ENCODE measurements at places on chromosomes 4 and X.

GRCh38 chr4:43898836-43899235 lies 549.8 kb downstream of the KCTD8 start:
- DNase-seq, result no peak

GRCh38 chr4:69748173-69748572 lies 12.2 kb downstream of the SULT1B1 start:
- DNase-seq, result no peak

DNA sequence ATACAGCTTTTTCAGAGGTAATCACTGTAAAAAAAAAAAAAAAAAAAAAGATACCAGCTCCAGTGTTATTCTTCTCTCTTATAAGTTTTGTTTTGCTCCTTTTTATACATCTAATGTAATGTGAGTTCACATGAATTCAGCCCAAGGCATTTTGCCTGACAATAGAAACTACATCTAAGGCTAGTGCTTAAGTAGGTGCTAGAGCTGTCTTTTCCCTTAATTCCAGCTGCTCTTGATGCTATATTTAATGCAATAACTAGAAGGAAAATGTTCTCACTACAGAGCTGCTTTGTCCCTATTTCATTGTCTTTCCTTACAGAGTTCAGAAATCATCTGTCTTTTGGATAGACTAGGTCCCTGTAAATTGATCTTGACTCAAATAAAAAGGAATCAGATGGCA lies 150.1 kb downstream of the NAA11 start:
- no peak for DNase-seq

- no peak for DNase-seq
Observed at GRCh38 chrX:154068560-154068959, 29.0 kb downstream of the MECP2 start.

- DNase-seq, result no peak
Observed at GRCh38 chrX:85111347-85111746, 107.7 kb downstream of the APOOL start.

DNA sequence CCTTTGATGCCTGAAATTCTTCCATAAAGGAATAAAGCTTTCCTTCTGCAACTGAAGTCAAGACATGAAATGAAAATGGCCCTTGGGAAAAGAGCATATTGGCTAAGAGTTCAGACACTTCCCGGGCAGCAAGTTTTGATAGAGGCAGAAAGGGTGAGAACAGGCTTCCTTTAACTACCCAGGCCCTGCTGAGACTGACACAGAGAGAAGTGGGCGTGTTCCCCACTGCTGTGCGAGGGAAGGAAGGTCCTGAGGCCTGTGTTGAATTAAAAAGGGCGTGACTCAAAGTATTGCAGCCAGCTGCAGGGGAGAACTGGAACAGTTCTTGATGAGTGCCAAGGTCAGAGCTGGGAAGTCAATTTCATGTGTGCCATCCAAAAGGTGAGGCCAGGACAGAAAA lies 33.9 kb upstream of the ADGRG2 start:
- DNase-seq, result no peak

- DNase-seq, result no peak
Observed at GRCh38 chr4:92064574-92064973, 239.2 kb upstream of the GRID2 start.

DNA sequence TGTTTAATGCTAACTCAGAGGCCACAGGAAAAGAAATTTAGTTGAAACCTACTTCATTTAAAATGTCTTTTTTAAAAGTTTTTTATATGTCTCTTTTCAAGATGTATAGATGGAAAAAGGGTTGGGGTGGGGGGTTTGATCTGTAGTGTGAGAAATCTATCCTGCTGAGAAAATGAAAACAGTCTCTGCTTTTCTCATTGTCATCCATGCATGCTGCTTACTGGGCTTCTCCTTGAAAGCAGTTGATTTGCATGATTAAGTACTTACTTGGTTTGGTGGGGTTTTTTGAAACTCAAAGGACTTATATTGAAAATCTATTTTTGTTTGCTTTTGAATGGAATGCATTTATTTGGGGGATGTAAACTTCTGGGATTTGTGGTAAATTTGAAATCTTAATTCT lies 313.6 kb upstream of the DKK2 start:
- no peak for DNase-seq

- DNase-seq, result no peak
Observed at GRCh38 chr4:3416821-3417221, 24.9 kb upstream of the HGFAC start.

DNA sequence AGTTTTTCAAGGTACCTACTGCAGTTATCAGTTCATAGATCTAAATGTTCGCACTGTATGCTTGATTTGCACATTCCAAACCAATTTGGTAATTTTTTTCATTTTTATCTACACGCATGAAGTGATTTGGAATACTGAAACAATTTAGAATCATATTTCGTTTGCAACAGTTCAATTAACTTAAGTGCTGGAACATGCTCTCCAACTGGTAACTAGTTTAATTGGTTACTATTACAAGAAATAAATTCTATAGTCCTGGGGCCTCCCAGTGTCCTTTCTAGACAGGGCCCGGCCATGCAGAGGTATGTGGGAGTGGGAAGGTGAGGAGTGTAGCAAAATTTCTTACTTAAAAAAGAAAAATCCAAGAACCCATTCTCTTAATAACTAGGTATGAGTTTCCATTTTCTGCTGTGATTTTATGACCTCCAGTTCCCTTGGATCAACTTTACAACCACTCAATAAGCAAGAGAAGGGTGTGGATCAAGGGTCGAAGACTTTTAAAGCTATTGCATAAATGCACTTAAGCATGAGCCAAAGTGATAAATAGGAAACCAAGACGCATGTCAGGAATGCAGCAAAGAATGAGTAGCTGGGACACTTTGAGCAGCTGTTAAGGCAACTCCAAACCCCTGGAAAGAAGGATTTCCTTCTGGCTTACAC lies 106.9 kb downstream of the PPARGC1A start:
- DNase-seq, result no peak

- DNase-seq, result no peak
Observed at GRCh38 chrX:120299928-120300327, 11.3 kb downstream of the TMEM255A start.

DNA sequence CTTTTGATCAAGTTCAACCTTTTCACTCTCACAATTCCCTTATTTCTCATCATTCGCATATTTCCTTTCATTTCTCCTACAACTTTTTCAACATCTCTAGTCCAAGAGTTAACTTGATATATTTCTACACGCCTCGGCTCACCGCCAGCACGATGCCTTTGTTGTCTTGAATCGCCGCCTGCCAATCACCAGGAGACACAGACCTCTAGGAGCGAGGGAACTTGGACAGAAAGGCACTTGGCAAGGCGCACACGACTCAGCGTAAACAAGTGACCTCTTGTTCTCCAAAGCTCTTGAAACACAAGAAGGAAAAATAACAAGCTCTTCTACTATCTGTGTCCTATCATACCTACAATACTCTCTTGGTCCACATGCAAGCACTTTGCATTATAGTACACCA lies 27.1 kb upstream of the RBMX start:
- peak; percentile 6 for DNase-seq

DNA sequence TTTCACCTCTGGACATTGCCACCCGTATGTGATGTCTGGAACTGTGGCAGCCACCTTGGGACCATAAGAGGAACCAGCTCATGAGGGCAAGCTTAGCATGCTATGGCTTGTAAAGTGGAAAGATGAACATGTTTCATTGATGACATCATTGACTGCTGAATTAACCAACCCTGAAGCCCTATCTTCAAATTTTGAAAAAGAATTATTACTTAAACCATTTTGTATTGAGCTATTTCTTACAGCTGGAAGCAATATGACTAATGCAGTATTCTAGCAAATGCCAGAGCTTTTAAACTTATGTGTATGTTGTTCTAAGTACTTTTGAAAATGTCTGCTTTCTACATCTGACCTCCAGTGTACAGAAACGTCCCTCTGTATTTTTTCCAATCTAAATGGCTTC lies 18.1 kb downstream of the GUCY2F start:
- no peak for DNase-seq

- no peak for DNase-seq
Observed at GRCh38 chrX:88672261-88672660, 74.8 kb upstream of the CPXCR1 start.

- DNase-seq, result no peak
Observed at GRCh38 chr4:89496851-89497250, 189.3 kb upstream of the GPRIN3 start.

DNA sequence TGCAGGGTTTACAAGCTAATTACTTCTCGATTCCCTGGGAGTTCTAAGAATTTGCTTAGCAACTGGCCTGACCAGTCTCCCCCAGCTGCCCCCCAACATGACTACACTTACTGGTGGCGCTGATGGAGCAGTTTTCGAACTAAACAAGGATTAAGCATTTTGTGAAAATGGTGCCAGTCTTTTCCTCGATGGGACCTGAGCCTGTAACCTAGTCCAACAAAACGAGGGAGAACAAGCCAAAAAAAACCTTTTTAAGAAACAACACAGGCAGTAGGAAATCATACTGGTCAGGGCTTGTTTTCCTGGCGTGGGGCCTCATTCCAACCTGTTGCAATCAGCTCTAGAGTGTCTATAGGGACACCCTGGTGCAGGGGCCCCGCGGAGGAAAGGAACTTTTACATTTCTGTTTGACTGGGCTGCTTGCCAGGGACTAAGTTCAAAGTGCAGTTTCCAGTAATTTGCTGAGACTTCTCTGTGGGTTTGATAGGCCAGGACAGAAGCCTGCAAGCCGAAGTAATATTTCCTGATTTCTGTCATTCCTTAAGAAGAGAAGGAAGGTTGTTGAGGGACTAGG lies 158.7 kb downstream of the SPRY1 start:
- peak; percentile 48 for DNase-seq

DNA sequence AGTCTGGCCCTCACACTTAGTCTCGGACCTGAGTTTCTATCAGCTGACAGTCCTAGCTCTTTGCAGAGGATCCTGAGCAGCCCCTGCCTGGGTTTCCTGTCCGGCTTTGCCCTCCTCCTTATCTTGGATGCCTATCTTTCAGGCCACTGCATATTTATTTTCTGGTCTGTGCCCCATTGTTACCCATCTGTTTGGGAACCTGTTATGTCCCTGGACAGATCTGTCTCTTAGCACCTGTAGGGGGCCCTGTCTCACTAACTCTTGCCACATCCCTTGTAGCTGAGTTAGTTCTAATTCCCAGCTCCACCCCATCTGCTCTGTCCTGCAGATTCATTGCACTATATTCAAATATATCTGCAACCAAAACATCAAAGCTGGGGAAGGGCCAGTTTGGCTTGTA lies 514.9 kb upstream of the LCORL start:
- DNase-seq, result no peak

GRCh38 chr4:189083769-189084168 lies 856.9 kb upstream of the FRG1 start:
- no peak for DNase-seq

GRCh38 chr4:141860974-141861373 lies 224.6 kb downstream of the IL15 start:
- DNase-seq, result no peak

GRCh38 chr4:89363786-89364185 lies 56.2 kb upstream of the GPRIN3 start:
- no peak for DNase-seq

DNA sequence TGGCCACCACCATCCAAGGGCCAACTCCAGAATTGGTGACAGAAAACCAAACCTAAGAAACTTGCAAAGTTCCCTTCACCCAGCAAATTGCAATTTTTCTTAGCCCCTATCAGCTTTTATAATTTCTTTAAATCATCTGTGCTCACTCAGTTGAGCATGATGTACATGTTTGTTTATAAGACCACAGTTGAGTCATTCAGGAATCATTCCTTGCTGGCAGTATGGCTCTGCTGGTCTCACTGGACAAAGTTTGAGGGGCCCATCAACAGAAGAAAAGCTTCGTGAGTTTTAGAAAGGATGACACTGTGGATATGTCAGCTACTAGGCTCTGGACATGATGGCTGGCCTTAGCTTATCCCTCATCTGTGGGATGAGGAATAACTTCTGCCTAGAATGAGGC lies 4.0 kb downstream of the TRPC5 start:
- DNase-seq, result no peak

DNA sequence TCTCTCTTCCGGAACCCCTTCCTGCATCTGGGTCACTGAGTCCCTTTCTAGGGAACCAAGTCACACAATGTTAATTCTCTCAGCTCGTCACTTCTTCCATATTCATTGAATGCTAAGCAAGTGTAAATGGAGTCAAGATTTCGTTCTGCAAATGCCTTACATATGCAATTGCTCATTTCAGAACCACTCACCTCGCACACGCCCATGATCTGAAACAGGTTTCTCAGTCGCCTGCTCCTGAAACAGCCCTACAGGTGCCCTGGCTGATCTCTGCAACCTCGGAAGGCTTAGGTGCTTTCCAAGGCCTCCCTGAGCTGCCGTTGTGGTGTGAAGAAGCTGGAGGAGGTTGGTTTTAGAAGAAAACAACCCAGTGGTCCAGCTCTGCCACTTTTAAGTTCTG lies 100.8 kb upstream of the MSX1 start:
- no peak for DNase-seq

DNA sequence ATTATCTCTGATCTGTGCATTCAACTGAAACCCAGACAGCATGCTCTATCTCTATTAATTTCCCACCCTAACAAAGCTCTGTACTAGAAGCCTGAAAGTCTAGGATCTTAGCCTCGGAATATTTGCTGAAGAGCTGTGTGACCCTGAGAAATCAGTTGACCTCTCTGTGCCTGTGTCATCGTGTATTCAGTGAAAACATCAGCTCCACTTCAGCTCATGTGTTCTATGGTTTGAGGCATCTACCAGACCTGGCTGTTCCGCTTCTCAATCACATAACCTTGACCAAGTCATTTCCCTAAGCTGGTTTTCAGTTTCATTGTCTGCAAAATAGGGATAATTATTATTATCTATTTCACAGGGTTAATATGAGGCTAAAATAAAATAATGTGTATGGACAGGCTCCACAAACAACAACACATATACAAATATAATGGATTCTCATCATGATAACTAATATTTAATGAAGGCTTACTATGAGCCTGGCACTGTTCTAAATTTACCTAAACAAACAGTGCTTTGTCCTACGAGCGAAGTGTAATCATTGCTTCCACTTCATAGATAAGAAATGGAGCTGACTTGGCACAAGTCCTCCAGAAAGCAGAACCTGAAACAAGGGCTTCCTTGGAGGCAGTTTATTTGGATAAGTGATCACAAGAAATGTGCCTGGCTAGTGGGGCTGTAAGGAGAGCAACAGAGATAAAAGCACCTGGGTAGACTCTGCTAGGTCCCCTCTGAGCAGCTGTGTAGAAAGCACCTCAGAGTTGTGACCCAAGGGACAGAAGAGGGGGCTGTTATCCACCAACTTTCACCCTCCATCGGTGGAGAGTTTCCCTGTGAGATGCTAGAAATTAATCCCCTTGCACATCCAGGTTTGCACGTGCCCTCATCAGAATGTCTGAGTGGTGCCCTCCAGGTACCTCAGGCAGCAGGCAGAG lies 356.9 kb downstream of the RAB28 start:
- DNase-seq, result no peak

GRCh38 chr4:5752376-5753184 lies 41.6 kb downstream of the EVC start:
- DNase-seq, result no peak

DNA sequence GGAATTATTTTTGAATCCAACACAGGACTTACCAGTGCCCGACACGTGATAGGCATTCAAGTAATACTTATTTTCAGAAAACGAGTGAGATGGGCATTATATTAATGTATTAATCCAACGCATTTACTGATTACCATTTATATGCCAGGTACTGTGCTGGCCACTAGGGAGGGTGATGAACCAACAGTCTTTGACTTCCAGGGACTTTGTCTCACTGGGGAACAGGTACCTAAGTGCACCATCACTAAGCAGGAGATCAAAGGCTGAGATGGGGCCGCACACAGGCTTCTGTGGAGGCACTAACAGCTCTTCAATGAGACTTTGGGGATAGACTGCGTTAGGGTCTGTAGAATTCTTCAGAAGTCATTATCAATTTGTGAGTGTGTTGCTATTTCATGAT lies 5.7 kb upstream of the TADA2B start:
- DNase-seq, result no peak
